ENCODE measurements at places on chromosomes 3 and 15. TPM values are rescaled to one million over a fixed set of nuclear protein-coding genes. Genes with fewer than 3 reads are reported as not detected.

Gene C3orf85
- not detected for total RNA-seq

Gene SUCNR1
- total RNA-seq: 2.1 TPM

Gene SAMD7
- not detected for total RNA-seq

Gene NCKIPSD
- total RNA-seq: 26.7 TPM

Gene FAM81A
- total RNA-seq: 1.4 TPM

Gene ZNF662
- total RNA-seq: 4.9 TPM

Gene NEIL1
- total RNA-seq: 12.7 TPM

Gene PCLAF
- total RNA-seq: 8.3 TPM

Gene GPR176
- total RNA-seq: 97.2 TPM

Gene B3GNT5
- total RNA-seq: 21.7 TPM

Gene EIF2A
- total RNA-seq: 148 TPM

Gene BFSP2
- total RNA-seq: not detected

Gene GOLGA8T
- 0.30 TPM for total RNA-seq

Gene DNAH12
- total RNA-seq: 0.25 TPM

Gene ARHGAP31
- 24.9 TPM for total RNA-seq

Gene FAM43A
- total RNA-seq: 0.30 TPM

Gene CDHR4
- total RNA-seq: not detected

Gene MYEF2
- 44.5 TPM for total RNA-seq

Gene C2CD4A
- total RNA-seq: under 0.01 TPM

Gene ASB14
- total RNA-seq: not detected

Gene CCR9
- total RNA-seq: not detected

Gene P2RY14
- total RNA-seq: not detected

Gene AADACL2
- not detected for total RNA-seq

Gene MUC20
- total RNA-seq: 1.1 TPM

Gene C3orf22
- not detected for total RNA-seq

Gene STRIT1
- not detected for total RNA-seq

Gene P2RY12
- not detected for total RNA-seq

Gene USP4
- 38.7 TPM for total RNA-seq

All from renal cortical epithelial cell (primary cell).